ENCODE measurements at places on chromosomes 1 and 21.

DNA sequence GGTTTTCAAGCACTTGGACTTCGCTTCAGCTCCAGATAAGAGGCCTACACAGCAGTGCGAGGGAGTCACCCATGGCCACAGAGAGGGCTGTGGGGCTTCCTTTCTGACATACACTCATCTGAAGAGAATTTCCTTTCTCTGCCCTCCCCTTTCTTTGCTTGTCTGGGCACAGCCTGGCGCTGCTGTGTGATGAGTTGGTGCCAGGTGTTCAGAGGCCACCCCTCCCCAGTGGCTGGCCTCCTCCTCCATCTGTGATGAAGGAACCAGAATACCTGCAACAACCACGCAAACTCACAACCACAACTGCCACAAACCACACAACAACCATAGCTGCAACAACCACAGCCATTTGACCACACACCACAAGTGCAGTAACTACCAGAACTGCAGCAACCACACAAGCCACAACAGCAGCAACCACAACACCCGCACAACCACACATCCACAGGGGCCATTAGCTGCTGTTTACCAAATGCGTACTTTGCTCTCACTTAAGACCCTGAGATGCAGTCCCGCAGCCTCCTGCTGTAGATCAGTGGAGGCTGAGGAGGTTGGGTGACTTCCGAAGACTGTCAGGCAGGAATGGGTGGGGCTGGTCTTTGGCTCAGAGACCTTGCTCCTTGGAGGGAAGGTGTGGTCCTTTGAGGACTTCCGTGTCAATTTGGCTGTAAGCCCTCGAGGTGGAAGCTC, 71.1 kb downstream of the IER5 start:
- DNase-seq: no peak

GRCh38 chr1:219699870-219700269, 87.0 kb upstream of the ZC3H11B start:
- no peak for DNase-seq

- no peak for DNase-seq
These were observed 91.6 kb downstream of the CD247 start for GRCh38 chr1:167426716-167427115.

DNA sequence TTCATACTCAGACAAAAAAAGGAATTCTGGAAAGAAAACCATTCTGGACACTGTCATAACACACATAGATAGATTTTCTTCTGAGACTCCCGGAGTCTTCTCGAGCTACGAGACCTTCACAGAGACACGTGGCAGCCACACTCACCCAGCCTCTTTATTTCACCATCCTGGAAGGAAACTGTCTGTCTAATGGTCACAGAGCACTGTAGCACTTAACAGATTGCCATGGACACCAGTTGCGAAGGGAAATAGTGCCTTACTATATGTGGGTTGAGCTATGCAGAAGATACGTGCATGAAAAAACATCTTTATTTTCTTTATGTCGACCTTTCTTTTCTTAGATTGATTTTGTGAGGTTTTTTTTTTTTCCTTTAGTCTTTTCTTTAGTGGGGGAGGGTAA, 57.9 kb downstream of the ZP4 start:
- DNase-seq: no peak

- DNase-seq: no peak
These were observed 472.7 kb downstream of the NPHP4 start for GRCh38 chr1:5519366-5520135.

GRCh38 chr1:111541721-111542120, 38.3 kb upstream of the ADORA3 start:
- DNase-seq: no peak

- no peak for DNase-seq
These were observed 24.1 kb downstream of the EIF4G3 start for GRCh38 chr1:21152423-21153100.

DNA sequence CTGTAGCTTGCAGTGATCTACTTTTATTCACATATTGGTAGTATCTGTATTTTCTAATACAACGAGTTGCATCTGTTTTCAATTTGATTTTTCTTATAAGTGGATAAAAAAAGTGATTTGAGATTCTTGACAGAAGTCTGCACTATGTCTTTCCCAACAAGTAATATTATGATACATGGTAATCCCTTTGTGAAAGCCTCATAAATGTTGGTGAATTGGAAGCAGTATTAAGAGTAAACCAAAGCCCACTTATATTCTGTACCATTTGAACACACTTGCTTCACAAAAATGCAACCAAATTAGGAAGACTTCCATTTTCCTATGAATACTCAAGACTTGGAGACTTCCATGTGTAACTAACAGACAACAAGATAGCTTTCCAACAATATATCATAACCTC, 172.0 kb downstream of the HMCN1 start:
- DNase-seq: no peak

GRCh38 chr1:209797978-209798639, 7.8 kb downstream of the IRF6 start:
- DNase-seq: no peak

- DNase-seq: no peak
These were observed 459 bp downstream of the FOXE3 start for GRCh38 chr1:47416319-47417169.

- DNase-seq: no peak
These were observed 162.1 kb downstream of the PTPRU start for GRCh38 chr1:29398431-29398830.

- DNase-seq: no peak
These were observed 13.4 kb downstream of the ZCCHC17 start for GRCh38 chr1:31310198-31310597.

DNA sequence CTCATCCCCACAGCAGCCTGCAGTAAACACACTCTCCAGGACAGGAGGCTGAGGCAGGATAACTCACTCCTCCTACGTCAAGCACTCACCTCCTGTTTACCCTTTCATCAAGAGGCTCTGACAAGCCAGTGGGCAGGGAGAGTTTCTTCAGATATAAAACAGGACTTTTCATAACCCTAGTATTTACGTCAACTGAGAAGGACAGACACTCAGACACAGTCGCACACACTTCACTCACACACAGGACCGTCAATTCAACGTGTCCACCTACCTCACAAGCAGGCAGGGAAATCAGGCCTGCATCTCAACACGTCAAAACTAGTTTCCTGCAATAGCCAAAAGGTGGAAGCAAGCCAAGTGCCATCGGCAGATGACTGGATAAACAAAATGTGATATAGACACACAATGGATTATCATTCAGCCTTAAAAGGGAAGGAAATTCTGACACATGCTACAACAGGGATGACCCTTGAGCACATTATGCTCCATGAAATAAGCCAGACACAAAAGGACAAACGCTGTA, 48.6 kb downstream of the ITPKB start:
- DNase-seq: no peak

DNA sequence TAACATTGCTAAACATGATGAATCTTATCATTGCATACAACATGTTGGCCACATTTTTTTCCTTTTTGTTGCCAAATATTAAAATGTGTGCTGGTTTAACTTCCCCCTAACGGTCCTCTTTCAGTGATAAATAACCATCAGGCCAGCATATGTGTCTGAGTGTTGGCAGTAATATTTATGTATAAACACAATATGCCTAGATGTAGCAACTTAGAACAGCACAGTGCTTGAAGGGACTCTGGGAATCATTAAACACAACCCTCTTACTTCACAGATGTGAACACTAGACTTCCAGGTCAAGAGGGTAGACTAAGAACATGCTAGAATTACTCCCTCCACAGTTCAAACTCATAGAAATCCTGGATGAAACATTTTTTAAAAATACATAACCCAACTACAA, 581.8 kb downstream of the PLPP3 start:
- no peak for DNase-seq

DNA sequence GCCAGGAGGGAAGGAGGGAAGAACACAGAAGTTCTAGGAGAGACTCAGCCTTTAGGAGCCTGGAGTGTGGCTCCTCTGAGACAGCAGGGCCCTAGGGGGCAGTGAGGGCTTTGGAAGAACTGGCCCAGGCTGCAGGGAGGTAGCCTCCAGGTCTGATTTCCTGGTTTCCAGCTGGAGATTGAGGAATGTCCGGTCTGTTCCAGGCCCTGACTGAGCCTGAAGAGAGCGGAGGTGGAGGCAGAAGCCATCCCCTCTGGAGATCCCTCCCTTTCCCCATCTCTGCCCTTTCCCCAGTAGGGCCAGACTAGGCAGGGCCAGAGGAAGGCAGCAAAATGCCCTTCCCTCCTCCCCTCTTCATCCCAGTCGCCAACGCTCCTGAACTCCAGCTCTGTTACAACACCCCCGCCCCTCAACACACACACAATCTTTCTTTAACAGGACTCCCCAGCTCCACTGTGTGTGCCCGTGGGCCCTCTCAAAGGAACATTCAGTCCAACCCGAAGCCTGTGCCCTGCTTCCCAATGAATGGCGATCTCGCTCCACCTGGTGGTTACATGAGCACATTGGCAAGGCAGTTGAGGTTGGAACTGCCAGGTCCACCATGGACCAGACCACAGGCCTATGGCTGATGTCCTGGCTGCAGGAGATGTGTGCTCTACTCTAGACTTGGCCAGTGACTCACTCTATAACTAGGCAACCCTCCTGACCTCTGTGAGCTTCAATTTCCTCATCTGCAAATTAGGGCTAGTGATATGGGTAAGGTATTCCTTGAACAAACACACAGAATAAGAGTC, 32.0 kb downstream of the MAP7D1 start:
- DNase-seq: peak; percentile 66

GRCh38 chr1:24506691-24507381, 4.2 kb downstream of the RCAN3 start:
- DNase-seq: no peak

DNA sequence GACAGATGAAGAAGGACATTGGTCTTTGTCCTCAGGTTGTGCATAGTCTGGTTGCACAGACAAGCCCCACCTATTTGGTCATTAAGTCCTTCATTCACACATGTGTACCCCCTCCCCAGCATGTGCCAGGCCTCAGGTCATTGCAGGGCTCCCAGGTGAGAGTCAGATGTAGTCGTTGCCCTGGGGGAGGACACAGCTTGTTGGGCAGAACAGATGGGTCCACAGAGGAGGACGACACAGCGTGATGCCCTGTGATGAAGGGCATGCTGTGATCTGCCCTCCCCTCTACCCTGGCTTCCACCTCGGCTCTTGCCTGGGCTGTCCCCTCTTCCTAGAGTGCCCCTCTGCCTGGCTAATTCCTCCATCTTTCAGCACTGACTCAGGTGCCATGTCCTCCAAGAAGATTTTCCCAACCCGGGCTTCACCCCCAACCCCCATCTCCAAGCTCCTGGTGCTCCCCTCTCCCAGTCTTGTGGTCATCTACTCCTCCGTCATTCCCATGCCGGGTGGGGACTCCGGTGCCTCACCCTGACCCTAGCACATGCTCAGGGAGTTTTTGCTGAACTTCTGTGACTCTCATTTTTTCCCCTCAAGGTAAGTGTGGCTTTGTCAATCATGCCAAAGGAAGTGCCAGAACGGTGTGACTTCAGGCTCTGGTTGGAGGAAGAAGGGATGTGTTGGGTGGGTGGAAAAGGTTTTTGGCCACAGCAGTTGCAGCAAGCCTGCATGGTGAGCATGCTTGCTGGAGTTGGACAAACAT, 220.5 kb downstream of the FOXD2 start:
- DNase-seq: no peak

- DNase-seq: no peak
These were observed 4.0 kb upstream of the LAMC1 start for GRCh38 chr1:183019139-183019740.

DNA sequence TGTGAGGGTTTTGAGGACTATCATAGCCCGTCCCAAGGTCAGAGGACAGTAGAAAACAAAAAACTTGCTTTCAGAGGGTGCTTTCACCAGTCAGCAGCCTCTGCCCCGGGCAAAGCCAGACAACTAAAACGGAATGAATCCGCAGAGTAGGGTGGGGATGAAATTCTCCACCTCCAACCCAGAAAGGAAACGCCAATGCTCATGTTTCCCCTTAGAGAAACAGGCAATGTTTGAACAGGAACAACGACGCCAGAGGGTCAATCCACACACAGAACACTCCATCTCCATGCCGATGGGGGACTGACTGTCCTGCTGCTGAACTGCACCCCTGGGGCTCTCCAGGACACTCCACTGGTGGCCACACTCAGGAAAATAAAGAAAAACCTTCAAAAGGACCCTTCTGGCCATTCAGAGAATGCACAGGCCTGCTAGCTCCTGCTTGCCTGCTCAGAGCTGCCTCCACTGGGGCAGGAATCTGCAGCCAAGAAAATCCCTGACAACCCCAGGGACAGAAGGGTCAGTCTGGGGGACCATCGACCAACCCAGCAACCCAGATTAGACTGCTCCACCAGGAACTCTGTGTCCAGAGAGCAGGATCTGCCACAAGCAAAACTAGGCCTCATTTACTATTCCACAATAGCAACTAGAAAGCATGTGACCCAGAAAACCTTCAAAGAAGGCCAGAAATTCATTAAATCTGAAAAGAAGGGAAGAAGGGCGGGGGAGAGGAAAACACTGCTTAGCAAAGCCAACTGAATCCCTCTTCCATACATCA, 116.0 kb downstream of the TOMM20 start:
- DNase-seq: no peak

DNA sequence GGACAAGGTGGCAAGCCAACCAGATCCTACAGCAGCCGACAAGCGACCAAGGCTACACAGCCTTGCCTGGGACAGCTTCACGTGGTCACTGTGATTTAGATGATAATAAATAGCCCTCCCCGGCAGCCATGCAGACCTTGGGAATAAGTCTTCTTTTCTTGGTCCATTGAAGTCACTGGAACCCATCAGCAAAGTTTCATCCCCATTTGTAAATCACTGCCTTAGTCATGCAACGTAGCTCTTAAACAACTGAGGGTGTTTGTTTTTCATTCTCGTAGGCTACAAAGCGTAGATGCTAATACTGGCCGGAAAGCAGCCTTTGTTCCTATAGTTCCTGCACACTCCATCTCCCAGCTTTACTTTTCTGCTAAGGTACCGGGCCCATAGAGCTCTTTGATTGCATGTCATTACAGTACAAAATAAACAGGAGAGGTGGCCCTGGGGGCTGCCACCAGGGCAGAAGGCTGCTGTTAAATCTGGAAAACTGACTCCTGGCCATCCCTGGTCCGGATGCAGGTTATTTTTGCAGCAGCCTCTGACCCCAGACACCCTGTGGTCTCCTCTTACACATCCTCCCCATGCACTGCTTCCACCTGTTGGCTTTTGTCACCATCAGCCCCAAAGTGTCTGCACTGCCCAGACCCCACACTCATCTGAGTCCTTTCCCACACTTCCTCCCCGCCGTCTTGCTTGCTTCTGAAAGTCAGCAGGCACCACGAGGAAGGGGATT, 105.5 kb downstream of the TOMM20 start:
- DNase-seq: no peak

DNA sequence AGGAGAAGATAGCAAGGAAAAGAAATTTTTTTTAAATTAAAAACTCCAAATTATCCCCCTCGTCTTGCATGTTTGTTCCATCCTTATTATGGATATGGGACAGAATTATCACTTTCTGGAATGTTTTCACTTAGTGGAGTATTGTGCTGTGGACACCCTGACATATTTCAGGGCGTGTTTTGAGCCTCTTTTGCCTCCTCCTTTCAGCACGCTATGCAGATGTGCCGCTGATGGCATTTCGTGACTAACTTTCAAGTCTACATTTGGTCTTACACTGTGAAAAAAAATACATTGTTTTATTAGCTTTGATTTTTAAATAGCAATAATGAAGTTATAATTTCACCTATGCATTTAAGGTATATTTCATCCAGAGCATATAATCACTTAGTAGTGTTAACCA, 738.7 kb downstream of the LTN1 start:
- no peak for DNase-seq

Data from stimulated activated CD4-positive, alpha-beta T cell treated with anti-CD3 and anti-CD28 coated beads, TNF-alpha, amount 100 ng/mL, for 1 hour (primary cell).